ENCODE measurements at places on chromosomes 13 and 19.

GRCh38 chr13:45941261-45941660, 89.7 kb upstream of the SIAH3 start:
- DNase-seq = no peak

DNA sequence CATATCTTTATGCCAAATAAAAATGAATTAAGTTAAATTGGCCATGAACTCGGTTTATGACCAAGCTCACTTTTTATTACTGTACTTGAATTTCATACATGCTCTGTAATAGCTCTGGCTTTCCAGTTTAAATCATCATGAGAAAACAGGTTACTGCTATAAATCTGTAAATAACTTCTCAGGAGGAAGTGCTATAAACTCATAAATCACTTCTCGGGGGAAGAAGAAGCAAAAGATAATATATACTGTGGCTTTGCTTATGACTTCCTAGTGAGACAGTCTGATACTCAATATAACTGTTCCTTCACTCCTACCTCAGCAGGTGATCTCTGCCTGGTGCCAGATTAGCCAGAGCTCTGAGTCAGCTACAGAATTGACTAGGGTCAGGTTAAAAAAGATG, 12.5 kb downstream of the SUPT20H start:
- no peak for DNase-seq

- no peak for DNase-seq
Measured at GRCh38 chr19:47564081-47564480, 8.9 kb downstream of the ZNF541 start.

DNA sequence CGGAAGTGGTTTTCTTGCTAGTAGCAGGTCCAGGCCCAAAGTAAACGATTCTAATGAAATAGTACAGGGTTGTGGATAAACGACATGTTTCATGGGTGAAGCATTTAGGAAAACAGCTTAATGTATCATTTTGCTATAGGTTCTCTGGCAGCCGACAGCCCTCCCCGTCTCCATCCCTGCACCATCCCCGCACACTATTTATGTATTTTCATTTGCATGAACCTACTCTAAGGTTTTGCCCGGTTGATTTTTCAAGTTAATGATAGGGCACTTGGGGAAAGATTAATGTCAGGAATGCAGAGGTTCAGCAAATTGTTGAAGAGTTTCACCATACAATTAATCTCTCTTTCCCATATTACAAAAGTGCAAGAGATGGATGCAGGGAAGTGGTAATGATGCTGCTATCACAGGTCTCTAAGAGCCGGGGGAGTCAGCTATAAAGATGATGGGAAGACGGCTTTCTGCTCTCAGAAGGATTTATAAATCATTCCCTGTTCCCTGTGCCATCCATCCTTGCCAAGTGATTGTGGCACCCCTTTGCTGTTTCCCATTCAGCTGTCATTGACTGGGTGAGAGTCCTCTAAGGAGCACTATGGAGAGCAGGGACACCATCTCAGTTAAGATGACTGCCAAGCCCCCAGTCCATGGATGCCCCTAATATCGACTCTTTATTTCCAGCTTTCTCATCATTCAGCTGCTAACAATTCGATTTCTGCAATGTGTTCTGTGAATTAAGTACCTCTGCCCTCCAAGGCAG, 186.3 kb downstream of the IRS2 start:
- no peak for DNase-seq

DNA sequence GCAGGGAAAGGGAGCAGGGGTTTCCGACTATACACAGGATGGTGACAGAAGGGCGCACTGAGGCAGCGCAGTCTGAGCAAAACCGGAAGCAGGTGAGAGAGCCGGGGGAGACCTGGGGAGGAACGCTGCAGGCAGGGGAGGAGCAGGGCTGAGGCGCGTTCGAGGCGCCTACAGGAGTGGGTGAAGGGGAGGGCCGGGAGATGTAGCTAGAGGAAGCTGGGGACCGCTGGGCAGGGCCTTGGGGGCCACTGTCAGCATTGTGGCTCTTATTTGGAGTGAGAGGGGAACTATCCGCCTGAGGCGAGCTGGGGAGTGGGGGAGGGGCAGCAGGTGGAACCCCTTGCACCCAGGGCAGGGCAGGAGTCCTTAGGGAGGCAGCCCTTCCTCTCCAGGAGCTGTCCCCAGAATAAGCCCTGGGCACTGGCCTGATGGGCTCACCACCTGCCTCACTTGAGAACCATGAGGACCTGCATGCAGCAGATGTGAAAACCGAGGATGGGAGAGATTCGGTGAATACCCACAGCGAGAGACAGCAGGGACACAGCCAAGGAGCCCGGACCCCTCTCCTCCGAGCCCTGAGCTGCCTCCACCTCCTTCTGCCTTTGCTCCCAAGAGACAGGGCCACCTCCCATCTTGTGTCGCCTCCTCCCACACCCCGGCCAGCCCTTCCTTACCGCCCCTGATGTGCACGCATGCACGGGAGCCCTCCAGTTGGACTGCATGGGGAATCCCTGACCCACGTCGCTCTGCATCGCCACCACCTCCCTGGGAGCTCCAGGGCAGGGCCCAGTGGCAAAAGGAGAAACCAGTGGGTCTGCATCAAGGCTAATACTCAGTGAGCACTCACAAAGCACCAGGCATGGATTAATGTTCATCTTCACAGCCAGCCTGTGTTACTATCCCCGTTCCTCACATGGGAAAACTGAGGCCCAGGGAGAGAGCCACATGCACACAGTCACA, 10.3 kb downstream of the AKT2 start:
- DNase-seq = peak; percentile 51

DNA sequence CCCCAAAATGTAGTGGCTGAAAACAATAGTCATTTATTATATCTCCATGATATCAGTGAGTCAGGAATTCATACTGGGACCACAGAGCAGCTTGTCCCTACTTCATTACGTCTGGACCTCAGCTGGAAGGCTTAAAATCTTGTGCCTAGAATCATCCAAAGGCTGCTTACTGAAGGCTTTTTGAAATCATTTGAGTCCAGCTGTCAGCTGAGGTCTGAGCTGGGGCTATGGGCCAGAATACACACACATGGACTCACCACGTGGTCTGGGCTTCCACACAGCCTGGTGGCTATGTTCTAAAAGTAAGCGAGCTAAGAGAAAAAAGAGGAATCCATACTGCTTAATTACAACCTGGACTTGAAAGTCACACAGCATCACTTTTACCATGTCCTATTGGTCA, 209.2 kb downstream of the KCTD12 start:
- DNase-seq = peak; percentile 74

DNA sequence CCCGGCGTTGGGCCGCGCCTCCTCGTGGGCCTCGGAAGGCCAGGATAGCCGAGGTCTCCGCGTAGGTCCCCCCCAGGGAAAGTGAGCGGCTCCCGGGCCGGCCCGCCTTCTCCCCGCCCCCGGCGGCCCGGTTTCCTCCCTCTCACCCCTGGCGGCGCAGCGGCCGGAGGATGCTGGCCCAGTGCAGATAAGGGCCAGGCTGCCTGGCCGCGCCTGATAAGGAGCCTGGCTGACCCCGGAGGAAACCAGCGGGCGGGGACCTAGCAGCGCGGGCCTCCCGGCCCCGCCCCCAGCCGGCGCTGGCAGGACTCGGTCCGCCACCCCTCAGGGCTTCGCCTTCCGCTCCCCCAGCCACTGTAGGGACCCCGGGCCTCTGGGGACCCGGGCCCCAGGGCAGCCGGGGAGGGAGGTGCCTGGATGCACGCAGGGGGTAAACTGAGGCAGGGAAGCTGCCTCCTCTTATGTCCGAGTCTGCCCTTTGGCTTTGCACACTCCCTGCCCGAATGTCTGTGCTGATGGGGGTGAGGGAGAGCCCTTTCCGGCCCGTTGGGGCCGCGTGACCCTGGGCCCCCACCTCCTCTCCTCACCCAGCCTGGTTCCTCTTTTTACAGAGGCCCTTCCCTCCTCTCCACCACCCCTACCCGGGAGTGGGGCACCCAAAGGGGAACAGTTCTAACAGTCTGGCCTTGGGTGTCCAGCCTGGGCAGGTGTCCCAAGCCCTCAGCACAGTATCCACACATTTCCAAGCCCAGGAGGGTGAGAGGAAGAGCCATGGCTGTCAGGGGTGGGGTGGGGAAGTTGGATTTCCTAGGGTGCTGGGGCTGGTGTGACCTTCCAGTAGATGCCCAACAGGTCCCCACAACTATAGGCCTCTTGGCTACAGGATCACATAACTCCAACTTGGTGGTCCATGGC, at the start of gene LYL1:
Gene LYL1, minus strand, starts transcription at position 193 of the 915 bp plus-strand sequence. CDS start 1,687 bp downstream, outside the sequence.
- DNase-seq = peak; percentile 83

- no peak for DNase-seq
Measured at GRCh38 chr19:38819231-38819920, 6.6 kb upstream of the LGALS4 start.

GRCh38 chr13:105063676-105064075, 1471.8 kb downstream of the EFNB2 start:
- DNase-seq = no peak

DNA sequence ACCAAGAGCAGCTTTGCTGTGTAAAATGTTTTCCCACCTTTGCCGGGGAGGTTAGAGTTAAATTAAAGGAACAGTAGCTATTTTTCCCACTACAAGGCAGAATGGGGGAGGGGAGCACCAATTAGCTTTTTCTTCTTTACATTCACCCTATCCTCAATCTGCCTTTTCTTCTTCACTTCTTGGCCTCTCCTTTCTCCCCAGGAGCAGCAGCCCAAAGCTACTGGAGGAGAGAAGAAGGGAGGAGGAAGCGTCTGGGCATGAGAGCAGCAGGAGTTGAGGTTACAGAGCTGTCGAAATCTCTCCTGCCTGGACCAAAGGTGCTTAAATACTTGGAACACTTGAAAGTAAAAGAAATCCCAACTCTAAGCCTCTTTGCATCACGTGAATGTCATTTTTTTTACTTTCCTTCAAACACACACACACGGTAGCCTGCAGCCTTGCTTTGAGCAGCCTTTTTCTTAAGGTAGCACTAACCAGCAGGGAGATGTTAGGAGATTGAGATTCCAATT, 39.0 kb upstream of the WASF3 start:
- no peak for DNase-seq

Data from sigmoid colon (tissue), 7 donors.